ENCODE measurements at places on chromosomes 1 and 21.
A peak's percentile ranks its signal among the peaks of the same experiment; 100 is the strongest.

DNA sequence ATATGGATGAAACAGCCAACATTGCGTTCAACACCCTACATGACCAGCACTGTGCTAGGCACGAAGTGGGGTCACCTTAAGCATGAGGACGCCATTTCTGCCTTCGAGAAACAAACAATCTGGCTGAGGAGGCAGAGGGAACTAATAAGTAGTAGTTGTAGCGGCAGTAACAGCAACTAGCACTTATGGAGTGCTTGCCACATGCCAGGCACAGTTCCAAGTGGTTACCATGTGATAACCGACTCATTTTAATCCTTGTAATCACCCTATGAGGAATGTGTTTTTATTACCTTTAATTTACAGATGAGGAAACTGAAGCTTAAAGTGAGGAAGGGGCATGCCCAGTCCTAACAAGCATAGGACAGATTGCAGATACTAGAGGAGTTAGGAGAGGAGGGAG is 33.7 kb downstream of the KCND3 start:
- DNase-seq: no peak

GRCh38 chr21:40622531-40622930 is 224.4 kb downstream of the DSCAM start:
- no peak for DNase-seq

- DNase-seq: no peak
Observed at GRCh38 chr1:108850929-108851328, 6.0 kb downstream of the AKNAD1 start.

- DNase-seq: no peak
Observed at GRCh38 chr1:245663373-245663772, 508.6 kb downstream of the KIF26B start.

DNA sequence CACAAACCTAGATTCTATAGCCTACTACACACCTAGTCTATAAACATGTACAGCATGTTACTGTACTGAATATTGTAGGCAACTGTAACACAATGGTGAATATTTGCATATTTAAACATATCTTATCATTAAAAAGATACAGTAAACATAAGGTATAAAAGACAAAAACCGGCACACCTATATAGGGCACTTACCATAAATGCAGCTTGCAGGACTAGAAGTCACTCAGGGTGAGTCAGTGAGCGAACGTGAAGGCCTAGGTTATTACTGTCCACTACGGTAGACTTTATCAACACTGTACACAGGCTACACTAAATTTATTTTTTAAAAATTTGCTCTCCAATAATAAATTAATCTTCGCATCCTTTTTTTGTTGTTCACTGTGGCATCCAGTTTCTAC is 13.3 kb downstream of the PSMG1 start:
- no peak for DNase-seq

GRCh38 chr1:21263052-21263429 is 27.2 kb downstream of the ECE1 start:
- DNase-seq: no peak

- no peak for DNase-seq
Observed at GRCh38 chr1:219582296-219582695, 30.6 kb downstream of the ZC3H11B start.

DNA sequence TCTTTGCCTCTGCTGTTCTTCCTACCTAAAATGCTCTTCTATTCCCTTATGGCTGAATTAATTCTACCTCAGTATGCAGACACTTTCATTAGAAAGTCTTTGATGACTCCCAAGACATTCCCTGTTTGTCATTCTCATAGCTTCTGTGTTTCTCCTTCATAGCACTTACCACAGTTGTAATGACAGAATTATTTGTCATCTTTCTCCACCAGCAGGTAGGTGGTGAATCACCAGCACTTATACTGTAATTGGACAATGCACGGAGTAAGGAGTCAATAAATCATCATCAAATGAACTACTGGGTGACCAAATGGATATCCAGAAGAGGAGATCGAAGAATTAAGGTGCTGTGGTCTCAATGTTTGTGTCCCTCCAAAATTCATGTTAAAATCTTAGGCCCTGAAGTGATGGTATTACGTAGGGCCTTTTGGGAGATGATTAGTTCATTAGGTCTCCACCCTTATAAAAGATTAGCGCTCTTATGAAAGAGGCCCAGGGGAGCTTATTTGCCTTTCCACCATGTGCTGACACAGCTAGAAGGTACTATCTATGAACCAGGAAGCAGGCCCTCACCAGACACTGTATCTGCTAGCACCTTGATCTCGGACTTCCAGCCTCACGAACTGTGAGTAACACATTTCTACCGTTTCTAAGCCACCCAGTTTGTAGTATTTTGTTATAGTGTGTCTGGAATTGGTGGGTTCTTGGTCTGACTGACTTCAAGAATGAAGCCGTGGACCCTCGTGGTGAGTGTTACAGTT is 2.4 kb upstream of the CCT8 start:
- no peak for DNase-seq

DNA sequence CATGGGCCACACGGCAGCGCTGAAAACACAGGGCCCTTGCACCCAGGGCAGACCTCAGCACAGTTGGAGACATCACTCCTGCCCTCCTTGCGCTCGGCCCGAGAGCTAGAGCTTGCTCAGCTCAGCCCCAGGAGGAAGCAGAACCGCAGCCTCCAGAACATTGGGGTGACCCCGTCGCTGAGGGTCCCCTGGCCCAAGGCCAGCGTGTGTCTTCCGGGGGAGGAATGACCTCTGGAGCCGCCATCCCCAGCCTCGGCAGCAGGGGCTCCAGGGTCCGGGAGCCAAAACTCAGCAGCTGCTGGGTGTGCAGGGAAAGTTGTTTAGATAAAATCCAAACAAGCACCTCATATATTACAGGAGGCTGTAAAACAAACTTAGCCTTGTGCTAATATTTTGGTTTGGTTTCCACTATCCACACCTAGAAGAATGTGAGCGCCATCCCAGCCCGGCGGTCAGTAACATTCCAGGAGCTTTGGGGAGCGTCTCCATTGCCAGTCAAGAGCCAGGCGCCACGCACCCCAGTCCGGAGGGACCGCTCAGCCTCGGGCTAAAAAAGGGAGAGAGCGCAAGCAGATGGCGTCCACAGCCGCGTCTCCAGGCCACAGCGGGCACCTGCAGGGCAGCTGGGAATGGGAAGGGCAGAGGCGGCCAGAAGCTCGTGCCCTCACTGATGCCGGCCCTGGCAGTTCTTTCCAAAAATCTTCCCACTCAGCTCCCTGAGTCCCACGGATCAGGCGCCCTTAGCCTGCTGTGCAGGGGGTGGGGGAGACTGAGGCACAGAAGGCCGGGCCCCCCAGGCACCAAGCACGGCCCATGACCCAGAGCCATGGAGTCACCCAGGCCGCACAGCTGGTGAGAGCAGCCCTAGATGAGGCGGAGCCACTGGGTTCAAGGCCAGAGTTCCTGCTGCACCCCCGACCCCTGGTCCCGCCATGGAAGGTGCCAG is 52.0 kb downstream of the SLX9 start:
- no peak for DNase-seq

GRCh38 chr1:157963713-157964112 is 29.7 kb upstream of the KIRREL1 start:
- DNase-seq: peak; percentile 37

DNA sequence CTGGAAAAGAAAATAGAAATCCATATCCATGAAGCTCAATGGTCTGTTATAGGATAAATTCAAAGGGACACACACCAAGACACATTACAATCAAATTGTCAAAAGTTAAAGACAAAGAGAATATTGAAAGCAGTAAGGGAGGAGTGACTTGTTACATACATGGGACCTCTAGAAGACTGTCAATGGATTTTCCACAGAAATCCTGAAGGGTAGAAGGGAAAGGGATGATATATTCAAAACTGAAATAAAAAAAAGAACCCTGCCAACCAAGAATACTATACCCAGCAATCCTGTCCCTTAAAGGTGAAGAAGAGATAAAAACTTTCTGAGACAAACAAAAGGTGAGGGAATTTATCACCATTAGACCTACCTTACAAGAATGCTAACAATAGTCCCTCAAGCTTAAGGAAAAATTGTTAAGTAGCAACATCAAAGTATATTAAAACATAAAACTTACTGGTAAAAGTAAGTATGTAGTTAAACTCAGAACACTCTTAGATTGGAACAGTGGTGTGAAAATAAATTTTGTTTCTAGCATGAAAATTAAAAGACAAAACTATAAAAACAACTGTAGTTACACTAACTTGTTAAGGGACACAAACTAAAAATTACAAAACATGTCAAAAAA is 103.2 kb upstream of the APP start:
- no peak for DNase-seq

GRCh38 chr1:184388971-184389370 is 2.1 kb downstream of the C1orf21 start:
- peak; percentile 9 for DNase-seq

DNA sequence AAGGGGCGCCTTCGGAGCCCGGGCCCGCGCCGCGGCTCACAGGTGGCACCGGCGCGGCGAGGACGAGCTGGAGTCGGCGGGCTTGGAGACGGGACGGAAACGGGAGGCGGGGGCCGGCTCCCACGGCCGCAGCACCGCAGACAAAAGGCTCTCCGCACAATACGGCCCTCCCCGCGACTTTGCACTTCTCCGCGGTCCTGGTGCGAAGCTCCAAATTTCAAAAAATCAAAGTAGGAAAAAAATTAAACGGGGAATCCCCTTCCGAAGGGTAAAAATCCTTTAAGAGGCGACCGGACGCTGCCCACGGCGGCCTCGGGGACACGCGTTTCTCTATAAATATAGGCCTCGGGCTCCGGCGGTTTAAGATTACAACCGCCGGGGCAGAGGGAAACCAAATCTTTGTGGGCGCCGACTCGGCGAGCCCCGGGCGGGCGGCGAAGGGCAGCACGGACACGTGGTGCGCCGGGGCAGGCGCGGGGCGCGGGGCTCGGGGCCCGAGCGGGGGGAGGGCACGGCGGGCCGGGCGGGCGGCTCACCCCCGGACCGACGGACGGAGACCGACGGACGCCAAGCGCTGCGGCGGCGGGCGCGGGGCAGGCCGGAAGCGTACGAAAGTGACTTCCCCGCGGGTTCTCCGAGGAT is 453 bp downstream of the PABPC4 start:
- DNase-seq: peak; percentile 97

GRCh38 chr1:45730075-45730779 is 20.2 kb downstream of the IPP start:
- DNase-seq: peak; percentile 74

DNA sequence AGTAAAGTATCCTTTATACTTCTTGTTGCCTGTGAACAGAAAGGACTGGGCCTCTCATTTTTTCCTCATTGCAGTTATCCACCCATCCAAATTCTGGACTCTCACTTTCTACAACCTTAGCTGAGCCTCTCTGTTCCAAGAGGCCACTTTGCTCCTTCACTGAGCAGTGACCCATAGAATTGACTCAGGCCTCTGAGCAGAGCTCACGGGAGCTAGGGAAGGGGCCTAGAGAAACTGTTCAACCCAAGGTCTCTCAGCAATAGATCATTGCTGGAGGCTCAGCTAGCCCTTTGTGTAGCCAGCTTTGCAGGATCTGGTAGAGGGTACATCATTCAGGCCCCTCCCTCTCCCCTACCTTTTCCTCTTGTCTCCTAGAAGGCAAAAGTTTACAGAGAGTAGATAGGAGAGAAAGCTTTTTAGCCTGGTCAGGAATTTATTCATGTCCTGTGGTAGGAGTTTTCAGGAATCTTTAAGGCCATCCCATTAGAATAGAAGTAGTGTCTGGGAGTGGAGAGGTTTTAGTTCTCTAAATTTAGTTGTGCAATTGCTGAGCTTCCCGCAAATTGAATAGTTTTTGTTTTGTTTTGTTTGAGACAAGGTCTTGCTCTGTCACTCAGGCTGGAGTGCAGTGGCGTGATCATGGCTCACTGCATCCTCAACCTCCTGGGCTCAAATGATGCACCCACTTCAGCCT is 6.7 kb downstream of the INTS3 start:
- DNase-seq: no peak

- no peak for DNase-seq
Observed at GRCh38 chr1:17030206-17030605, 18.5 kb upstream of the ATP13A2 start.

- DNase-seq: no peak
Observed at GRCh38 chr1:184210031-184210430, 158.5 kb downstream of the TSEN15 start.

DNA sequence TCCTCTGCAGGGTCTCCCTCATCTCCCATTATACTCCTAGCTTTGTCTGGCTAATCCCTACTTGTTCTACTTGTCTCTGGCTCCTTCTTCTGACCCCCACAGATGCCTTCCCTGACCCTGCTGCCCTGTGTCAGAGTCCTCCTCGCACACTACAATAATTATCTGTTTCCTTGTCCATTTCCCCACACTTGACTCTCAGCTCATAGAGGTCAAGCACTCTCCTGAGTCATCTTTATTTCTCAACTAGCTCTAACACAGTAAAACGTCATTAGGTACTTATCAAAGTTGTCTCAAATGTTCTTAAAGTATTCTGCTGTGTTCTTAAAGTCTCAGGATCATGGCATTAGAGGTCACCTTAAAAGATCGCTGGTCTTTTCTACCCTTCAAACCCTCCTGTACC is 47.1 kb downstream of the C8A start:
- no peak for DNase-seq

DNA sequence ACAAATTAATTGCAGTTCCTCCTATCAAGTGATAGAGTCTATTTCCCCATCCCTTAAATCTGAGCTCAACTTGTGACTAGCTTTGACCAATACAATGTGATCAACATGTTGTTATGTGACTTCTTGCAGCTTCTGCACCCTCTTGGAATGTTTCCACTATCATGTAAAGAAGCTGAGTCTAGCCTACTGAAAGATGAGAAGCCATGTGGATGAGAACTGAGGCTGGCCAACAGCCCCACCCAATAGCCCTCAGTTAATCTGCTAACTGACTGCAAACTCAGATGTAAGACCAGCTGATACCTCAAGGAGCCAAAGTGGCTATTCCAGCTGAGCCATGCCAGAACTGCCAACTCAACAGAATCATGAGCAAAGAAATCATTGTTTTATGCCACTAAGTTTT is 44.0 kb downstream of the LYST start:
- no peak for DNase-seq

- no peak for DNase-seq
Observed at GRCh38 chr1:3741566-3742438, 10.4 kb upstream of the CCDC27 start.

DNA sequence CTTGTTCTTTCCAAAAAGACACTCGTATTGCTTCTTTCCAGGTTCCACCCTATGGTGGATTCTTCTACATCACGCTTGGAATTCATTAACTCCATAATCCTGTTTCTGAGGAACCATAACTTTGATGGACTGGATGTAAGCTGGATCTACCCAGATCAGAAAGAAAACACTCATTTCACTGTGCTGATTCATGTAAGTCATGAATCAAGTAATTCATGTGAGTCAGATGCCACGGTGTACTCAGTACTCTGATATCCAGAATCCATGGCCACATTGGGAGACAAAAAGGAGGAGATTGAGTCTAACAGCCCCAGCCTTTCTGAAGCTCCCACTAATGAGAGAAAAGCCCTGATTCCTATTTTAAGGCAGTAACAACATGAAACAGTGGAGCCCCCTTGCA is 7.4 kb downstream of the CHI3L2 start:
- DNase-seq: no peak

DNA sequence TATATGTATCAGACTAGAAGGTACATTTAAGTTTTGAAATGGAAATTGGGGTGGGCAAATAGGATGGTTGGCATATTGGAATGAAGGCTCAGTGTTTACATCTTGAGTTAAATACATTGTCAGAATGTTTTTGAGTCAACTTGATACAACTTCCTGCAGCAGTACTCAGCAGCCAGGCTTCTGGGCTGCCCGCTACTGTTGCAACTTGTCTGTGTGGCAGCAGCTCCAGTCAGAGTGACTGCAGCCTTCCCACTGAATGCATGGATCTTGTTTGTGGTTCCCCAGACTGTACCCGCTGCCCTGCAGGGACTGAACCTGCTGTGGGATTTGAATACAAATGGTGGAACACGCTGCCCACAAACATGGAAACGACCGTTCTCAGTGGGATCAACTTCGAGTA is 24.9 kb upstream of the SARS1 start:
- DNase-seq: no peak

- DNase-seq: no peak
Observed at GRCh38 chr1:35164893-35165292, 28.1 kb downstream of the SFPQ start.
